ENCODE measurements at places on chromosomes 11 and 22.

- no peak for DNase-seq
Observed at GRCh38 chr11:117833401-117833891, 8.9 kb upstream of the FXYD2 start.

DNA sequence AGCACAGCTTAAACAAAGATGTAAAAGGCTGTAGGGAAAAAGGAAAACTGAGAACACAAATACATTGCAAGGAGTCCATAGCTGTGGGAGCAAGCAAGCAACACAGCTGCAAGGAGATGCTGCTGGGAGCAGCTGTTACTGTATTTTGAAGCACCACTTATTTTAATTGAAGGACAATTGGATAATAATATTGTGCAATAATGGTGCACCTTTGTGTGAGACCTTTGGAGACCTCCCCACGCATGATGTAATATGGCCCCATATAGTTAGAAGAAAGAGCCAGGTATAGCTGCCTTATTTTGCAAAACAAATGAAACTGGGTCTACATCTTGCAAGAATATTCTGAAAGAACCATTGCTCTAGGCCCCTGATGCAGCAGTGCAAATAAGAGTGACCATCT lies 191.1 kb upstream of the KIRREL3 start:
- DNase-seq: no peak

- DNase-seq: no peak
Observed at GRCh38 chr11:69791276-69792180, 16.4 kb upstream of the FGF4 start.

DNA sequence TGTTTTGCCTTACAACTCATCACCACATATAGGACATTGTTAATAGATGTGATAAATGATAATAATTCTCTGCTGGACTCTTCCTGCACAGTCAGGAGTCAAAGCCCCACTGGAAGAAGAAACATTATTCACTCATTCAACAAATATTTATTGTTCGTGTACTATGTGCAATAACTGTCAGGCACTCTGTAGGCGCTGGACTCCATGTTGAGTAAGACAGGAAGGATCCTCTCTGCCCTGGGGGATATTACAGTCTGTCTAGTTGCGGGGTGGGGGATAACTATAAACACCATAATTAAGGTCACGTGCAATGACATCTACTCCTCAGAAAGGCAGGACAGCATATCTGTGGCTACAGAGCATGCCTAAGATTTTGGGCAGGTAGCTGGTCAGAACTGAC lies 281.1 kb downstream of the FAT3 start:
- no peak for DNase-seq

- no peak for DNase-seq
Observed at GRCh38 chr22:17795661-17796548, 21.6 kb upstream of the BID start.

DNA sequence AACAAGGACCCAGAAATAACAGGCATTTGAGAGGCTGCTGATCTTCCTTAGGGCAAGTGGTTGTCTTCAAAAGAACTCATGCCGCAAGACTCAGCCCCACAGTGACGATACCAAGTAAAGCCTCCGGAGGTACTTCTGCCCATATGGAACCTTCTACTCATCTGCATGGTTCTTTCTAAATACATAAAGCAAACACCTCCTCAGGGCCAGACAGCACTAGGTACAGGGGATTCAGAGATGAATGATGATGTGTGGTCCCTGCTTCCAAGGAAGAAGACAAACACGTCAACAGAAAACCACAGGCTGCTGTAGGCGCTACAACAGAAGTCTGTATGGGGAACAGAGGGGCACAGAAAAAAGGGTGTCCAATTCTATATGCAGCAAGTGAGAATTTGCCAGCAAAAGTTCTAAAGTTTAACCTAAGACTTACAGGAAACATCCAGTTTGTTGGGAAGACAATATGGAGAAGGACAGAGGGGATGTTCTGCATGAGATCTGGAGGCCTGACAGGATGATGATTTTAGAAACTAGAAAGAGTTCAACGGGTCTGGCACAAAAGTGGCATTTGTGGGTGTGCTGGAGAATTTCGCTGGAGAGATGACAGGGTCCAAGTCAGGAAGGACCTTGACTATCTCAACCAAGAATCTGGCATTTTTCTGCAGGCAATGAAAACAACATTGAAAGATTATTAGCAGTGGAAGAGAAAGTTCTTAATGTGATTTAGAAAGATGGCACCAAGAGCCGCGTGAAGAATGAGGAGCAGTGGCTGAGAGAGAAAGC lies 23.7 kb downstream of the JAML start:
- DNase-seq: no peak

DNA sequence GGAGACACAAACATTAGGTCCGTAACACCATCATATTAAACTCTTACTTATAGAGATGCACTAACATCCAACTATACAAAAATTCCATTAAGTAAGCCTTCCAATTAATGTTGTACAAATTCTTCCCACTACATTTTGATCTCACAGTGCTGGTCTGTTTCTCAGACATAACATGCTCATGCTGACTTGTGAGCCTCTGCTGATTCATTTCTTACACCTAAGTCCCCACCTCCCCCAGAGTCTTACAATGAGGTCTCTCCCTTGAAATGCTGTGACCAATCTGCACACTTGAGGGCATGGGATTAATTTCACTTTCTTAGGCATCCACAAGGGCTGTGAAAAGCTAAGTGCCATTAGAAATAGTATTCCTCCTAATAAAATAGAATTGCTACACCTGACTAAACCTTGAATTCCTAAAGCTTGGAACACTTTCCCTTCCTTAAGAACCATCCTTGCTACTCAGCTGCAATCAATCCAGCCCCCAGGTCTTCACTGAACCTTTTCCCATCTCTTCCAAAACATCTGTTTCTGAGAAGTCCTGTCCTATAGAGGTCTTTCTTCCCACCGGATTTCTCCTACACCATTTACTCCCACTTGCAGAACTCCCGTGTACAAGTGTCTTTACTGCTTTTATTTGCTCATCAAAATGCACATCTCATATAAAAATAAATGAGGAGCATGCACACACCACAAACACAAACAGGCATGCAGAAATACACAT lies 2.0 kb downstream of the HBG1 start:
- DNase-seq: no peak

DNA sequence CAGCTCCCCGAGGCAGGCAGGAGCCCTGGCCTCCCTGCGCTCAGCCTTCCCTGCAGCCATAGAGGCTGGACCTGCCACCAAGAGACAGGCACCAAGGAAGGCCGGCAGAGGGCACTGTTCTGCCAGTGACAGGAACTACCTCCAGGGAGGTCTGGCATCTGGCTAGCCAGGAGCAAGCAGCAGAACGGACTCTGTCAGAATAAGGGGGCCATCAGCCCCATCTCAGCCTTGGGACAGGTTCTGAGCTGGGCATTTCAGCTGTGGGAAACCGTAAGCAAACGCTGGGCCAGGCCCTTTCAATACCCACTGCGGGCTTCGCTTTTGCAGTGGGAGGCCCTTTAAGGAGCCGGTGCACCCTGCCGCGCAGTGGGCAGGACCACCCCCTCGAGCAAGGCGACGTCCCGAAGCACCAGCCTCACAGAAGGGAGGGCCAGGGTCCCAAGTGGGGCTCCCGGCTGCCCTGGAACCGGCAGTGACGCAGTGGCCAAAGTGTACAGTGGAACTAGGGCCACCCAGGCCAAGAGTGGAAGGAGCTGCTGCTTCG lies 18.2 kb downstream of the IFT27 start:
- DNase-seq: peak; percentile 74

- DNase-seq: peak; percentile 51
Observed at GRCh38 chr11:1881442-1882264, 10.0 kb downstream of the PRR33 start.

DNA sequence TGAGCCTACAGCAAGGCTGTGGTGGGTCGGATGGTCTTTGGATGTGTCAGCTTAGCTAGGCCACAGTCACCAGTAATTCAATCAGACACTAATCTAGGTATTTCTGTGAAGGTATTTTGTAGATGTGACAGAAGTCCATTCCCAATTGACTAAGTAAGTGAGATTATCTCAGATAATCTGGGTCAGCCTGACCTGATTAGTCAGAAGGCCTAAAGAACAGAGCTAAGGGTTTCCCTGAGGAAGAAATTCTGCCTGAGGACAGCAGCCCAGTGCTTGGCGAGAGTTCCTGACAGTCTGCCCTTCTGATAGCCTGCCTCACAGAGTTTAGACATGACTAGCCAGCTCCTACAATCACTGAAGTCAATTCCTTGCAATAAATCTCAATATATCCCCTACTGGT lies 28.7 kb downstream of the GUCD1 start:
- DNase-seq: no peak

GRCh38 chr11:75910426-75911145 lies 95.6 kb downstream of the UVRAG start:
- no peak for DNase-seq

GRCh38 chr22:18032455-18033101 lies 8.2 kb upstream of the MICAL3 start:
- no peak for DNase-seq

DNA sequence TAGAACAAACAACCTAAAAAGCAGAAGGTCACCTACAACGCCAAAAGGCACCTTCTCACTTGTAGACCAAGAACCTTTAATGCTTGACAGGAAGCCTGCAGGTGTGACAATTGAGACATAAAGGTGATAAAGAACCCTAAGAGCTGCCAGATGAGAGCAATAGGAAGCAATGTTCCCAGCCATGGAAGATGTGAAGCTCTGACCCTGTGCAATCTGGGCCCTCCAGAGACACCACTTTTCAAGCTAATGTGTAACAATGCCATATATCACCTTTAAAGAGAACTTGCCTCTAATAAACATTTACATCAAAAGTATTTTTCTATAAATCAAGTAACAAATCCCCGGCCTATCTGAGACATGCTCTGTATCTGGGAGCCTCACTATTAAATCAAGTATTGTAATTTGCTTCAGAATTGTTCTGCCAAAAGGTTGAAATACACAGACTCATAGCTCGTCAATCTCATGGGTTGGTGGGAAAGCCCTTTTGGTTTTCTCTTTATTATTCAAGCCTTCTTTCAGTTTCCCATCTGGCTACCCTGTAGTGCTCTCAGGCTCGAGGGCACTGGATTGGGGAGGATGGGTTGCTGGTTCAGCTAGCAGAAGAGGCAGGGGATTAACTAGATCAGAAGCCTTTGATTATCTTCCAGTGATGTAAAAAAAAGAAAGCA lies 368.9 kb downstream of the BUD13 start:
- DNase-seq: no peak

DNA sequence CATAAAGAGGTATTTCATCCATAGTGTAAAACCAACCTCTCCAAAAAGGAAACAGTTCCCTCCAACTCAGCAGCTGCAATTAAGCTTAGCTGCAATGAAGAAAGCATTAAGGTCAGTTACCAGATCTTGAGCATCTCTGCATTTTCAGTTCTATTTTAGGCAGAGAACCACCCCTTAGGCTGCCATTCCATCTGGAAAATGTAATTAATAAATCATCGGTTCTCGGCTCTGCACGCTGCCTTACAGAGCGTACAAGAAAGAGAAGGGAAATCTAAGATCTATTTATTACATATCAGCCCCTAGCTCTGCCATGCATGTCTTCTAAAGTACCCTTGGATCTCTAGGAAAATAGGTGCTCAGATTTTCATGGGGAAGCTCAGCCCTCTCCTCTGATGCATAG lies 71.5 kb downstream of the RCN1 start:
- DNase-seq: peak; percentile 36

- no peak for DNase-seq
Observed at GRCh38 chr22:49291169-49291568, 536.5 kb downstream of the BRD1 start.

DNA sequence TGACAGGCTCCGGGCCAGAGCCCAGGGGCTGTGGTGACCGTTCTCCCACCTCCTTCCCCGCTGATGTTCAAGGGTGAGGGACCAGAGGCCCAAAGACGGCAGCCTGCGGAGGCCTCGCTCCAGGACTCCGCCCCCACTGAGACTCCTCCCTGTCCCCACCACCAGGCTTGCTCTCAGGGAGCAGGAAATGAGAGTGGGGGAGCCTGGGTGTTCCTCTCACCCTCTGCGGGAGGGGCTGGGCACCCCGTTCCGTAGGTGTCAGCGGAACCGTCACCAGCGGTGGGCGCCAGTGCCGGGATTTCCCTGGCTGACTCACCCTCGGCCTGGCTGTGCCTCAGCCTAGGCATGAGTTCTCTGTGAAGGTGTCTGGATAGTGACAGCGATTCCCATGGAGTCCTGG lies 15.7 kb downstream of the DAGLA start:
- DNase-seq: no peak

GRCh38 chr22:19352217-19352616 lies 60.7 kb upstream of the CLTCL1 start:
- no peak for DNase-seq

GRCh38 chr11:36271794-36272407 lies 17.3 kb downstream of the COMMD9 start:
- DNase-seq: no peak

DNA sequence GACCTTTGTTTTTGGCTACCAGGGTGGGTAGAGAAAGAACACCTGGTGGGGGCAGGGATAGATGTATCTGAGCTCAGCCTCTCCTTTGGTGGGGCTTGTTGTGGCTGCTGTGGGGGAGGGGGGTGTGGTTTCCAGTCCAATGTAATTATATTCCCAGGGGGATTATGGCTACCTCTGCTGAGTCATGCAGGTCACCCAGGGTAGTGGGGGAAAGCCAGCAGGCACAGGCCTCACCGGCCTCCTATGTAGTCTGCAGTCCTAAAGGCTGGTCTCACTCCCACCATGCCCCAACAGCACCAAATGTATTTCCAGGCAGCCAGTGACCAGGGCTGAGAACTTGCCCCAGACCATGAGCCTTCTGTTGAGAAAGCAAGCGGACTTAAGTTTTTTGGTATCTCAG lies 119.6 kb downstream of the DYNC2H1 start:
- no peak for DNase-seq

- no peak for DNase-seq
Observed at GRCh38 chr22:27882507-27883290, 36.4 kb downstream of the PITPNB start.

DNA sequence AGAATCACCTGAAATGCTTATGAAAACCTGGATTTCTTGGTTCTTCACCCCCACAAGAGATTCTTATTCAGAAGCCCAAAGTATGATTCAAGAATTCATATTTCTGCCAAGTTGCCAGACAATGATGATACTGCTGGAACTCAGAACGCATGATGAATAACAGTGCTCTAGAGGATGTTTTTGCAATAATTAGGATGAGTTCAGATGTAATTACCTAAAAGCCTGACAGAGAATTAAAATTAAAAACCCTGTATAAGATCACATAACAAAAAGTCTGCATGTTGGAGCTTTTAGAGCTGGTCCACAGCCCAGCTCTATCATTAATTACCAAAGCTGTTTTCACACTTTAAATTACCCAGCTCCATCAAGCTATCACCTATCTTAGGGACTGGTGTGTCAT lies 211.8 kb downstream of the LUZP2 start:
- no peak for DNase-seq

DNA sequence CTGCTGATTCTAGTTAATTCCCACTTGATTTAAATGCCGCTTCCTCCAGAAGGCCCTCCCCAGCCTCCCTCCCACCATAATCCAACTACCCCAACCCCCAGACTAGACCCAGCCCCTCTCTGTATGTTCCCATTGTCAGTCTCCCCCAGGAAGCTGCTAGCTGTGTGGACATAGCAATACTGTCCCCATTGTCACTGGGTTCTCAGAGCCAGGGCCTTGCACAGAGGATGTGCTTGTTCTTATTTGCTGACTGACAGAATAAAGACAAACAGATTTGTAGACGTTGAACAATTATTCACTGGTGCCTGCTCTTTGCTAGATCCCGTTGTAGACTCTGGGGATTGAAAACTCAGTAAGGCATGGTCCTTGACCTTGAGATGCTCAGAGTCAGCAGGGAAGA lies 45.7 kb upstream of the NAV2 start:
- DNase-seq: no peak

Data from retina (tissue), 1 donor.